Activated naive CD4-positive, alpha-beta T cell treated with Interleukin-2 at 50 U/mL for 16 hours (primary cell): ENCODE measurements at places on chromosomes 2 and 18.

DNA sequence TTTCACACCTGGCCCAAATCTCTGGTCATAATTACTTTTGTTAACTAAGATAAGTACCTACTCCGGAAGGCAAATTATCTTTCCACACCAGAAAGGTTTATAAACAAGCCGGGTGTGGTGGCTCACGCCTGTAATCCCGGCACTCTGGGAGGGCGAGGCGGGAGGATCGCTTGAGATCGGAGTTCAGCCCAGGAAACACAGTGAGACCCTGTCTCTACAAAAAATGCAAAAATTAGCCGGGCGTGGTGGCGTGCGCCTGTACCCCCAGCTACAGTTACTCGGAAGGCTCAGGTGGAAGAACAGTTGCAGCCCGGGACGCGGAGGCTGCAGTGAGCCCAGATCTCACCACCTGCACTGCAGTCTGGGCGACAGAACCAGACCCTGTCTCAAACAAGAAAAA is 2.1 kb downstream of the PUM2 start:
- DNase-seq = peak; percentile 16

DNA sequence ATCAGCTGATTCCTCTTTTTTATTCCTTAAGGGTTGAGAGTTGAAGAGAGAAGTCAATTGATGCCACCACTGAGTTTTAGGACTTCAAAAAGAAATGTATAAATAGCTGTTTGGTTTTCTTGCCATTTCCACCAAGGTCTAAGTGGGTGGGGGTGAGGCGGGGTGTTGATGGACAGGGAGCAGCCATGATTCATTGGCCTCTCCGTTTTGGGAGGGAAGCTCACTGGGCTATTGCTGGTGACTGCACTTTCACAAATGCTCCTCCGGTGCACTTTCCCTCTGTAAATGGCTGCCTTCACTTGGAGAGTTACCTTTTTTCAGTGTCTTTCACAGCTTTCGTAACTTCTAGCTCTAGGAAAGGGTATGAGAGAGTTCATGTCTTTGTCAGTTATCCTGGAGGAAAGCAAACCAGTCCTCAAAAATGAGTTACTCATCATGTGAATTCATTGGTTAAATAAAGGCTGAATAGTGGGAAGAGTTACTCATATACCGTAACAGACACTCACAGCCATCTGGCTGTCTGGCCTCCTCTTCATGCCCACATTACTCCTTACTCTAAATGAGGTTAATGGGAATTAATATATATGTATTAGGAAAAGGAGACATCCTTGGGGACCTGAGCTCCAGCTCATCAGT is 17.4 kb upstream of the CTAGE1 start:
- no peak for DNase-seq

DNA sequence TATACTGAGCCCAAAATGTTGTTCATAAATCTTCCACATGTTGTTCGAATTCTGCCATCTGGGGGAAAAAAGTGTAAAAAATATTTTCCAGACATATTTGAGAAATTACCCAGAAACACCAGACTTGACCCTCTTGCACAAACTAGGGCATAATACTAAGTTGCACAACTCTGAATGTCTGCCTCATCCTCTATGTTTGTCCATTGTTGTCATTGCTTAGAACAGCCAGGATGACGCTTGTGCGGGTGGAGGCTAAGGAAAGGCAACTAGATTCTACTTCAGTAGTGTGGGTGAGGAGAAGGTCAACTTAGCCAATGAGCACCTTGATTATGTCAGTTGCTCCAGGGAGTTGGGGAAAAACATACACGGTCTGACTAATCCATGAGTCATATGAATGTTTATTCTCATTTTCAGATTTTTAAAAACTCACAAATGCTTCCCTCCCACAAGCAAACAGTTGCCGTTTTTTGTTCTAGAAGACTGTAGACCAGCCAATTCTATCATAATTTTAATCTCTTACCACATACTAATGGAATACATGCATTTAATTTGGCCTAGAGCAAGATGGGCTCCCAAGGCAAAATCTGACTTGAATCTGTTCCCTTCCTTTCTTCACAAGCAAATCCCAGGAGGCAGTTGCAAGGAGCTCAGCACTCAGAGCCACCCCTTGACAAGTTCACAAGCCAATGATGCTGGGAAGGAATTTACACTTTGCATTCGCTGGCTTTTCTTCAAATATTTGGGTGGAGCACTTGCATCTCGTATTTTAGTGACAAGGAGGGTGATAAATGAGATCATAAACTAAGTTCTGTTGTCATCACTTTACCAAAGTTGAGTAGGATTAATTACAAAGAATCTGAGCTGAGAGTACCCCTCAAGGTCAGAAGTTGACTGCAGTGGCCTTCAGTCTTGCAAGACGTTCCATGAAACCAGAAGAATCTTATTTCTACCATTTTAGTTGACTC is 163.2 kb upstream of the TWIST2 start:
- no peak for DNase-seq

GRCh38 chr18:34522603-34523002 is 187.5 kb upstream of the DTNA start:
- DNase-seq = no peak

- DNase-seq = no peak
These were observed 97.6 kb downstream of the SPTBN1 start for GRCh38 chr2:54553775-54554174.

DNA sequence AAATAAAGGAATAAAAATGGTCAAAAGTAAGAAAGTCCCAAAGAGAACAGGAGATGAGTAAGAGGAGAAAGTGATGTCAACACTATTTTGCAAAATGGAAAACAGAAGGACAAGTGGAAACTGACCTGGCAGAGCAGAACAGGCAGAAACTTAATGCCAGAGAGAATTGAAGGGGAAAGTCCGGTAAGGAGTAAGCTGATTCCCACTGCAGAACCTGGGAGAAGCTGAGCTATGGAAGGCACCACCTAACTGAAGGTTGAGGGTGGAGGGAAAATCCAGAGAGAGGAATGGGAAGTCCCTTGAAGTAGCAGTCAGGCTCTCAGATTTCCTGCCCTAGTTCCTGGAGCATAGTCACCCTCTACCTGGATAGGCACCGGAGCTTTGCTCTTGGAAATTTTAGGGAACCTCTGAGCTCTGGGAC is 59.8 kb downstream of the MOGAT1 start:
- DNase-seq = no peak

DNA sequence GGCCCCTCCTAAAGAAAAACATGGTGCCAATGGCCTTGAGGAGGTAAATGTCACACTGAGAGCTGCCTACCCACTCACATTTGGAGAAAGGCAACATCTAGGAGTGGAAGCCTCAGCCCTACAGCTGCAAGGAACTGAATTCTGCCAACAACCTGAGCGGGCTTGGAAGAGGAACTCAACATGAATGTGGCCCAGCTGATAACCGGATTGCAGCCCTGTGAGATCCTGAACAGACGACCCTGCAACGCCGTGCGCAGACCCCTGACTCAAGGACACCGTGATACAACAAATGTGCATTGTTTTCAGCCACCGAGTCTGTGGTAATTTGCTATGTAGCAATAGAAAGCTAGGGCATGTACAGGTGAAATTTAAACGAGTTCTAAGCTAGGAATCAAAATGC is 99.4 kb downstream of the MYOM1 start:
- DNase-seq = no peak

- no peak for DNase-seq
These were observed 352.9 kb downstream of the TXNL1 start for GRCh38 chr18:56285387-56286065.

GRCh38 chr2:88199912-88200682 is 30.0 kb downstream of the THNSL2 start:
- DNase-seq = peak; percentile 33

GRCh38 chr18:13502585-13502984 is 223.8 kb downstream of the FAM210A start:
- no peak for DNase-seq

DNA sequence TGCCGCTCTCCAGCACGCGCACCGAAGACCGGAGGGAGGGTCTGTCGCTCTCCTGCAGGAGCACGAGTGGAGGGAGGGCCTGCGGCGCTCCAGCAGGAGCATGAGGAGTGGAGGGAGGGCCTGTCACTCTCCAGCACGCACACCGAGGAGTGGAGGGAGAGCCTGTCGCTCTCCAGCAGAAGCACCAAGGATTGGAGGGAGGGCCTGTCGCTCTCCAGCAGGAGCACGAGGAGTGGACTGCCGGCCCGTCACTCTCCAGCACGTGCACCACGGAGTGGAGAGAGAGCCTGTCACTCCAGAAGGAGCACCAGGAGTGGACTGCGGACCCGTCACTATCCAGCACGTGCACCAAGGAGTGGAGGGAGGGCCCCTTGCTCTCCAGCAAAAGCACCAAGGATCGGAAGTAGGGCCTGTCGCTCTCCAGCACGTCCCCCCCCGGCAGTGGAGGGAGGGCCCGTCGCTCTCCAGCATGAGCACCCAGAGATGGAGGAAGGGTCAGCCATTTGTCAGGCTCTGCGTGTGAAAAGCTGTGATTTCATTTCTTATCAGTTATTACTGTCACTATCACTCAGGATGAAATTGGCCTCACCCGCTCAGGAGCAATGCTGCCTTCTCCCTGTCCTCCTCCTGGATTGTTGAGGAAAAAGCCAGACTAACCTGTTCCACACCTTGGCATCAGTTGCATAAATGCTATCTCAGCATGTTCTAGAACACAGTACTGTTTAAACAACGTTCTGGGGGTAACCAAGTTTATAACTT is 35.9 kb downstream of the ADI1 start:
- no peak for DNase-seq

GRCh38 chr2:19476327-19476726 is 117.9 kb upstream of the OSR1 start:
- DNase-seq = no peak

DNA sequence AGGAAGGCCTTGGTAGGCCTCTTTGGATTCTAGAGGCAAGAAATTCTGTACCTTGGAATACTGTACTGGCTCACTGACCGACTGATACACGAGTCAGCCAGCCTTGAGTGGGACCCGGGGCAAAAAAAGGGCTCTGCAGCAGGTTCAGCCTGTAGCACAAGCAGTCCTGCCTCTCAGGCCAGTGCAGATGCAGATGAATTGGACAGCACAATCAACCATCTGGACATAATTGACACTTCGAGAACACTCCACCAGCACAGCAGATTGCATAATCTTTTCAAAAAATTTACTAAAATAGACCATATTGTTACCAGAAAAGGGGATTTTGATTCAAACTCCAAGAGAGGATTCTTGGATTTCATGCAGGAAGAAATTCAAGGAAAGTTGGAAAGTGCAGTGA is 241.6 kb downstream of the RPIA start:
- DNase-seq = no peak

DNA sequence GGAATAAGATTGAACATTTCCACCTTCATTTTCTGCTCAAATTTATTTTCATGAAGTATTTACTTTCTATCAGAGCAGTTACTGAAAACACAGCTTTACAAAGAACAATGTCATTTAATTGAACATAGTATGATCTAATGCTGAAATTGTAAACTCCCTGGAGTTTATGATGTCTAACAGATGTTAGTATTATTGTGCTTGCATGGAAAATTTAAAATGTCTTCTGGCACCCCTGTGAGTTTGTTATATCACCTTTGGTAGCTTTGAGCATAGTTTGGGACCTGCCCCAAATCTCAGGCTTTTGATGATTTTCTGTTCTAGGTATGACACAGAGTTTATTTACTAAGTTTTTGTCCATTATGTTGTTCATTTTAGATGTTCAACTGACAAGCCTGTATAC is 28.1 kb downstream of the FAM171B start:
- DNase-seq = no peak

DNA sequence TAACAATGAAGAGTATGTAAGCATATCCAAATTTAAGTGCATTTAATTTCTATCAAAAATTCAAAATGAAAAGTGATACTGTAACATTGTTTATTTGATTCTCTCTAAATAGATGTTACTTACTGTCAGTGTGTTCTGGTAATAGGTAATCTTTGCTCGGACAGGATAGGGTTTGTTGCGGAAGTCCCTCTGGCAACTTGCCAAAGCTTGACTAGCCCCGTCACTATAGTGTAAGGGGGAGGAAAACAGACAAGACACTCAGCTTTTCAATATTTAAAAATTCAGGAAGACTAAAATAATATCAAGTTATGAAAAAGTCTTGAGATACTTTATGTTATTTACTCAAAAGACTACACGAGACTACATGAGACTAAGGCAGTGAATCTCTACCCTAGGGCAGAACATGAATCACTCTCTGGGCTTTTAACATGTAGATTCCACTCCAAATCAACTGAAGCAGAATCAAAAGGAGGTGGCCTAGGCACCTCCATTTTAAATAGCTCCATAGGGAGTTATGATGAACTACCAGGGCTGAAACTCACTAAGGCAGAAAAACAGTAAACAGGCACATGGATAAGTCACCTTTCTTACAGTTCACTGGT is 5.9 kb downstream of the LMAN1 start:
- no peak for DNase-seq

DNA sequence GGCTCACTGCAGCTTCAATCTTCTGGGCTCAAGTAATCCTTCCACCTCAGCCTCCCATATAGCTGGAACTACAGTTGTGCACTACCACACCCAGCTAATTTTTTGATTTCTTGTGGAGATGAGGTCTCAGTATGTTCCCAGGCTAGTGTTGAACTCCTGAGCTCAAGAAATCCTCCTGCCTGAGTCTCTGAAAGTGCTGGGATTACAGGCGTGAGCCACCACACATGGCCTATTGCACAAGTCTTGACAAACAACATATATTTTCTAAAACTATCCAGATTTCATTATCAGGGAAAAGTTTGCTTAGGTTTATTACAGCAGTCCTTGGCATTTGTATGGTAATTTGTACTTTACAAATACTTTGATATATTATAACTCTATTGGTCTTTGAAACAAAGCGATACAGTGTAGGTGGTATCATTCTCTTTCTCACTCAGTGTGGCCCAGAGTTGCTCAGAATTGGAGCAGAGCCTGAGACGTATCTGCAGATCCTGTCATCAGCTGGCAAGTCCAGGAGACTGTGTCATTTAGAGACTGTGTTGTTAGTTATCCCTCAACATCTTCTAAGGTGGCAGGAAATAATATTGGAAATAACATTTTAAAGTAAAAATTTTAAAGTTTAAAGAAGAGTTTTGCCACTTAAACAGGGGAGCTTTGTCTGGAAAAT is 41.4 kb downstream of the PDK1 start:
- DNase-seq = no peak

GRCh38 chr2:84495539-84496146 is 20.7 kb upstream of the DNAH6 start:
- no peak for DNase-seq

DNA sequence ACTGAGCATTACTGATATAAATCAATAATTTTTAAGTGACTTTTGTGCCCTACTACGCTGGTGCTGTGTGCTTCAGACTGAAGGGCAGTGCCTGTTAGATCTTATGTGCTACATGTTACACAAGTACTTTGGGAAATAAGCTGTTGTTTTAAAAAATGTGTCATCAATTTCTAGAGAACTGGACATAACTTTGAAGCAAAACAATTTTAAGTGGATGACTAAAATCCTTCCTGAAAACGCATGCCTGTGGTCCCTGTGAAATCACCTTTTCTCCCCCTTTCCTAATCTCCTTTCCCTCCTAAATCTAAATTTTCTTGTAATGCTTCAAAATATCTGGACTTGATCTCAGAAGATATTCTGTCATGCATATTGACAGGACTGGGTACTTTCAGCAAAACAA is 7.1 kb upstream of the IL1RL1 start:
- no peak for DNase-seq

DNA sequence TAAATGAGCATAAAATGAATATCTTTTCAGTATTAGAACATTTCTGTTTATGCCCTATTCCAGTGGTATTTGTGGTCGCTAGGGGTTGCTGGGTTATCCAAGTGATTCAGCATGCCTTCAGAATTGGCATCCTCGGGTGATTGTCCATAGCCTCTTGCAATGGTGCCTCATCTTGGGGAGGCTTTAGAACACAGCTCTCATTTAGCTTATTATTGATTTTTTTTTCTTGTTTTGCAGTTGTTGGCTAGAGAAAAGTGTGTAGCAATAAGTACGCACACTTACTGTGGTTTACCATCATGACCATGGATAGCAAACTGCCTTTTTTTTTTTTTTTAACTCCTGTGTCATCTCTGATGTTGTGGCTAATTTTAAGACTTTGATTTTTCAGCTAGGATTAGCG is 33.6 kb downstream of the PLEKHA3 start:
- no peak for DNase-seq
